ENCODE measurements at places on chromosomes 3 and 15.

DNA sequence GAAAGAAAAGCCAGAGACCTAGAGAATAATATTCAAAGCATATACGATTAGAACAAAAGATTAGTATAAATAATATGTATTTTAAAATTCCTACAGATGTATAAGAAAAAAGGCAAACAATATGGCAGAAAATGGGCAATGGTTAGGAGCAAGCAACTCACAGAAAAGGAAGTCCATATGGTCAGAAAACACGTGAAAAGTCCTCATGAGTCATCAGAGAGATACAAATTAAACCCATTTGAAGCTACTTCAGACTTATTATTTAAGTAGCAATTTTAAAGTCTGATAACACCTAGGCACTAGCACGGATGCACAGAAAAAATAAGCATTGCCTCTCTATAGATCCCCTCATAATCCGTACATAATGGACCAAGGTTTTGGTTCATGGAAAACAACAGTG, 25.6 kb downstream of the SLC7A14 start:
- no peak for DNase-seq

DNA sequence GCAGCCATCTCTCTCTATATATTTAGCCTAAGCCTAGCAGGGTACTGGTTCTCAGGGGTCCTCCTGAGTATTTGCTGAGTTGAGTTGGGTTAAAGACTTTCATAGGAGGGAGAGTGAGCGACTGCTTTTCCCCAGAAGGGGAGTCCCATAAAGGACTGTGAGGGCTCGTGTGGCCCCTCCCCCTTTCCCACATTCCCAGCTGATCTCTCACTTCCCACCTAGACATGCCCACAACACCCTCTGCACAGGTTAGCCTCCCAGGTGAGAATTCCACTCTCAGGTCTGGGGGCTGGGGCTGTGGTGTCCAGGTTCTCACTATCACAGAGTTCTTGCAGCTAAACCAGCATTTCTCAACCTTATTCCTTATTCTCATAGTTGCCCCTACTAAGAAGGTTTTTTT, 15.8 kb downstream of the EPHB1 start:
- no peak for DNase-seq

DNA sequence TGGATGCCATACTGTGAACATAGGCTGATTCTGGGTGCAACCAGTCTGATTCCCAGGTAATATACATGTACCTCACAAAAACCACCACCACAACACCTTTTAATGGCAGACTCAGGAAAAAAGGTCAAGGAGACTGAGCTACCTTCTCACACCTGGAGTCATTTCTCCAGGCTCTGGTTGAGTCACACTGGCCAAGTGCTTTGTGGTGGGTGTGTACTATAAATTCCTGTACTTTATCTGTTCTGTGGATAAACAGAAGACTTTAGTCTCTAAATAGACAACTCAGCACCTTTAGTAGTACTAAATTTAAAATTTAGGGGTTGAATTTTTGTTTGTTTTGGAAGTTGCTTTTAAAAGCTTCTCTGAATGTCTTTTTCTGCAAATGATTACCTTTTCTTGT, 46.7 kb downstream of the TOP2B start:
- DNase-seq: no peak

GRCh38 chr3:159637883-159638542, 350.6 kb upstream of the IL12A start:
- DNase-seq: peak; percentile 31

DNA sequence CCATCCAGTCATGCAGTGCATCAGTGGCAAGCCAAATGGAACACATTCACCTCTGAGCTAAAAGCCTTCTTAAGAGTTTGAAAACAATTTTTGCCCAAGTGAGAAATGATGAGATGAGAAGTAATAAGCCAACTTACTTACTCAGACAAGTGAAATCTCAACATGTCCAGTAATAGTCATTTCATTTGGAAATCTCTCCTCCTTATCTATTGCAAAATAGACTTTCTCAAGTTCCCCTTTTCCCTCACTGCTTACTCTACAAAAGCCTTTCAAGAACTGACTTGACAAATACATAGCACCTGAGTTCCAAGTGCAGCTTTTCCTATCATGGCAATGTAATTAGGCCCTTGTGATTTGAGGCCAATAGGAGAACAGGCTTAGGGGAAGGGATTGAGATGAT, 282.3 kb downstream of the SLC9A9 start:
- no peak for DNase-seq

Data from HT-29 (cell line).